ENCODE measurements at places on chromosomes 6 and 20. TPM values are rescaled to one million over a fixed set of nuclear protein-coding genes. Genes with fewer than 3 reads are reported as not detected.

ADGRF5 gene
- total RNA-seq: 40.6 TPM

CDSN gene
- not detected for total RNA-seq

SFTA2 gene
- not detected for total RNA-seq

DEFB132 gene
- total RNA-seq: not detected

DNA sequence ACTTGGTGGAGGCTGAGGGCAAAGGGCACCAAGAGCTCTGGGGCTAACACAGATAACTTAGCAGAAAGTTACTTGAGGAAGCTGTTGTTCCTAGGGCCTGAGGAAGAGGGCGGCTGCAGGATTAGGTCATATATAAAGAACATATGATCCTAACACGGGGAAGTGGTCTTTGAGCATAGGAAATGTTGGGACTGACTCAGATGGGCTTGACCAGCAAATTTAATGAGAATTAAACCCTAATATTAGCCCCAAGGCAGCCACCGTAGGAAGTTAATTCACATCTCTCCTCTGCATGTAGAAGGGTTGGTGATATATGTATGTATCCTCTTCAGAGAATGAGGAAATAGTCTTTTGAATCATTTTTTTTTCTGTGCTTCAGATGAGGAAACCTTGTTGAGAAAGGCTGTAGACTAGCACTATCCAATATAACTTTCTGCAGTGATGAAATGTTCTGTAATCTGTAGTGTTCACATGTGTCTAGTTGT lies 9.2 kb upstream of the ZBTB9 start:
- DNase-seq: no peak

RIMS1 gene
- not detected for total RNA-seq

DNA sequence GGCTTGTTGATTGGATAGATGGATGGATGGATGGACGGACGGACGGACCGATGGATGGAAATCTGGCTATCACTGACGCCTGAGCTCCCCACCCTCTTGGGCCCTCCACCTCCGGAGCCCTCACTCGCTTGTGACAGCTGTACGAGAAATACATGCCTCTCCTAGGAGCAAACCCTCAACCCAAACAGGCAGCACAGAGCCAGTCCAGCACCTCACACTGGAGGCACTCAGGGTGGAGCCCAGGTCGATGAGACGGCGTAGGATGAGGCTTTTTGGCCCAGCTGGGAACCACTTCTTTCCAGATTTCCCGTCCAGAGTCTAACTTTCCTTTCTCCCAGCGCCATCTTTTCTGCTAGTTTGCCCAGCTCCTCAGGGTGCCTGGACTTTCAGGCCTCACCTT lies 2.7 kb upstream of the LY6G5C start:
- no peak for DNase-seq

DNA sequence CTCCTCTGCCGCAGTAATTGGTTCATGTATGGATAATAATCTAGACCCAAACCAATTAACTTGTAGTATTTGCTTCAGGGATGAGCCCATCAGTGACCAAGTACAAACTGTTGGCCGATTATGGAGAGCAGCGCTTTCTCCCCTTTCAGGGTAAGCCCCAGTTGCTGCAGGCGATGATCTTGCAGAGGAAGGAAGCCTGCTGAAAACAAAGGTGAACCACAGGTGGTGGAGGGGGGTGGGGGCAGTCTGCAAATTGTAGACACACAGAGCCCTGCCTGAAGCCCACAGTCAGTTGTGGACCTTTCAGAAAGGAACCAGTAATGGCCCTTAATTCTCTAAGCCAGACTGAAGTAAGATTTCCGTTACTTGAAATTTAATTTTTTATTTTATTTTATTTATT lies 167.9 kb upstream of the JARID2 start:
- DNase-seq: no peak

GRCh38 chr6:105745464-105746129 lies 340.5 kb upstream of the PRDM1 start:
- DNase-seq: no peak

- DNase-seq: no peak
Observed at GRCh38 chr6:21678990-21679389, 85.4 kb downstream of the SOX4 start.

CTAGE9 gene
- not detected for total RNA-seq

DNA sequence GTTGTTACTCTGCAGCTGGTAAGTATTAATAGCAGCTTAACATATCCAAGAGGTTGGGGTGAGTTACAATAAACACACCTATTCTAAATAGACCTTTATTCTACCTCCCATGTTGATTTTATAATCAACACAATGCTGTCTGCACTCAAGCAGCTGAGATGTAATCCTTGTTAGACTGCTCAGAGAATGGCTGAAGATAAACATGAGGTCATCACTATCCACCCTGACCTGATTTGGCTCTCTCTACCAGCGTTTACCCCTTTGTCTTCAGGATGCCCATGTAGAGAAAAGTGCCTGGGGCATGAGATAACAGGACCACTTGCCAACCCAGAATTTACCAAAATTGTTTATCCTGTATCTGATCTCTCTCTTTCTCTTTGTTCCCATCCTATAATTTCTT lies 220.7 kb upstream of the DEFB112 start:
- DNase-seq: no peak

- DNase-seq: no peak
Observed at GRCh38 chr6:71707059-71707458, 179.3 kb upstream of the RIMS1 start.

GRCh38 chr6:138559143-138559542 lies 59.8 kb upstream of the NHSL1 start:
- no peak for DNase-seq

DNA sequence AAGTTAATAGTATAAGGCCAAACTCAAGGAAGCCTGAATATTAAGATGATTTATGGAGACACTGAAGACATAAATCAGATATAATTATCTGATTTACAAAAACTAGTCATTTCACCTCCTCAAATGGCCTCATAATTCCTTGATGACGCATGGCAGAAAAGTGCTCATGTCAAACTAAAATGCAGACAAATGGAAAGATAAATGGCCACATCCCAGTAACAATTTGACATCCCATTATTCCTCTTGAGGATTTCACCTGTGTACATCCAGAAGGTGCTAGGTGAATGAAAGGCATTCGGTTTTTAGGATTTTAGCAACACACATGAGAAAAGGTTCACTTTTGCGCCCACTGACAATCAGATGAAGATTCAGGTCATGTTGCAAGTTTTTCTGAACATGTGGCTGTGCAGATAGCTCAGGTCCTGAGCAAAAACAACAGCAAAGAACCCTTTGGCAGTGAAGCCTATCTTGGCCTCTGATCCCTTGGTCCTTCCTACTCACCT lies 24.2 kb downstream of the SGK1 start:
- DNase-seq: no peak

DNA sequence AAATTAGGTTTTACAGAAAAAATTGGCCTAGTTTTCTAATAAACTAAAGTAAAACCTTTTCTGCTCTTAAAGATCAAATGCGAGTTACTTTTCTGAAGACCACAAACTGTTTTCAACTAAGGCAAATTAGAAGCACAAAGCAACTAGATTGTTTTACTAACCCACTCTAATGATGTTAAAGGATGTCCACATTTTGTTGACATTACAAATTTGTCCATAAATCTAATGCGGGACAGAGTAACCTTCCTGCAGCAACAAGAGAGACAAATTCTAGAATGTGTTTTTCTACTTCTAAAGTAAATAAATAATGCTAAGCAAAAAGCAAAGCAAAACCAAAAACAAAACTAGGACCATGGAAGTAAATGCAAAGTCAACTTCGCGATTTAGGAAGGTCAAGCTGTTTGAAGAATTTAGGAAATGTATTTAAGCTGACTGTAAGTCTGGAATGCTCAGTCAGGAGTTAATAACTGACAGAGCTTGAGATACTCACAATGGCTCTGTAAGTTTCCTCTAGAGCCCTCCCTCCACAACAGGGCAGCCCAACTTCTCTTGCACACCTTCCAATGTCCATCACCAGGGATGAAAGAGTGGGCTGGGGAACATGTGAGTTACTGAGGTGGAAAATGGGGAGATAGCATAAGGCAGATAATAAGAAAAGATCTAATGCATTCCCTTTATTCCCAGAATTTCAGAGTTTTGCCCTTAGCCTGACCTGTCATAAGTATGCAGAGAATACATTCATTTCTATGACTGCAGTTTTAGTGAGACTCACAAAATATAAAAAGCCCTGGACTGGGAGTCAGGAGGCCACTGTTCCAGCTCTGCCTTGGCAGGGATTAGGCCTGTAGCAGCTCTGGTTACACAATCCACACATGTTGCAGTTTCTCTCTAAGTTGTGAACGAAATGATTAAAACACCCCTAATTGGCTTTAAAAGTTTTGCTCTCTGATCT lies 158.8 kb downstream of the FOXA2 start:
- DNase-seq: no peak

DNA sequence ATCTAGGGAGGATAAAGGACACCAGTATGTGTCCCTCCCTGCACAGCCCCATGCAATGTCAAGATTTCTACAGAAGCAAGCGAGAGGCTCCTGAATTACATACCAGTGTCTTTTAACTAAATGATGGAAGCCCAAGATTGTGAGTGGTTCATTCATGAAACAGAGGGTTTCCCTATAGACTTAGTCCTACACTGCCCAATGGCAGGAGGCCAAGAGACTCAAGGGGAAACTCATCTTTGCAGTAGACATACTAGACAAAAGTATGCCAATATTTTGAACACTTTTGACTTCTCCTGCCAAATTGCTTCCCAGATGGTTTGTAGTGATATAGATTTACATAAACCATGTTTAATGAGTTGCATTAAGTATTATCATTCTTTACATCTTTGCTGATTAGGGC lies 557.2 kb upstream of the JAG1 start:
- DNase-seq: no peak

SLC22A3 gene
- total RNA-seq: 0.87 TPM

- DNase-seq: no peak
Observed at GRCh38 chr6:84019842-84020211, 13.7 kb upstream of the MRAP2 start.

GRCh38 chr6:116492331-116493067 lies 18.9 kb upstream of the CALHM5 start:
- DNase-seq: no peak

LGSN gene
- total RNA-seq: 0.13 TPM

RHAG gene
- total RNA-seq: 2.6 TPM

IL17F gene
- total RNA-seq: not detected

DNA sequence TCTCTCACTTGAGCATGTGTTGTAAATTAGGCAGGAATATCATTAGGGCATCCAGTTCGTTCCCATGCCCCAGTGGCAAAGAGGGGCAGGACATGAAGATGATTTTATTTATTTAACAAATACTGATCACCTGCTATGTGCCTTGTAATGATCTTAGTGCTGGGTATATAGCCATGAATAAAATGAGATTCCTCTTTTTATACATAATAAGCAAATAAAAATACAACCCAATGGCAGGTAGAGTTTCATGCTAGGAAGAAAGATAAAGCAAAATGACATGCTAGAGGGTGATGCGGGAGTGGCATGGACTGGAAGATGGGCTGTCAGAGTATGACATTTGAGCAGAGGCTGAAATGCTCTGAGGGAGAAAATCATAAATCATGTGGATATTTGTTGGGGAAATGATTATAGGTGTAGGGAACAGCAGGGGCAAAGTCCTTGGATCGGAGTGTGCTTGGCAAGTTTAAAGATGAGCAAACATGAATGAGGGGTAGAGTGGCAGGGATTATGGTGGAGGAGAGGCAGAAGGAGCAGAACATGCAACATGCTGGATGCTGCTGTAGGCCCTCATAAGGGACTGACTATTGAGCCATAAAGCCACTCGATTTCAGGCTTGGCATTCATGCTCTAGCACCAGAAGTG lies 342.1 kb downstream of the PLCB1 start:
- DNase-seq: no peak

DNA sequence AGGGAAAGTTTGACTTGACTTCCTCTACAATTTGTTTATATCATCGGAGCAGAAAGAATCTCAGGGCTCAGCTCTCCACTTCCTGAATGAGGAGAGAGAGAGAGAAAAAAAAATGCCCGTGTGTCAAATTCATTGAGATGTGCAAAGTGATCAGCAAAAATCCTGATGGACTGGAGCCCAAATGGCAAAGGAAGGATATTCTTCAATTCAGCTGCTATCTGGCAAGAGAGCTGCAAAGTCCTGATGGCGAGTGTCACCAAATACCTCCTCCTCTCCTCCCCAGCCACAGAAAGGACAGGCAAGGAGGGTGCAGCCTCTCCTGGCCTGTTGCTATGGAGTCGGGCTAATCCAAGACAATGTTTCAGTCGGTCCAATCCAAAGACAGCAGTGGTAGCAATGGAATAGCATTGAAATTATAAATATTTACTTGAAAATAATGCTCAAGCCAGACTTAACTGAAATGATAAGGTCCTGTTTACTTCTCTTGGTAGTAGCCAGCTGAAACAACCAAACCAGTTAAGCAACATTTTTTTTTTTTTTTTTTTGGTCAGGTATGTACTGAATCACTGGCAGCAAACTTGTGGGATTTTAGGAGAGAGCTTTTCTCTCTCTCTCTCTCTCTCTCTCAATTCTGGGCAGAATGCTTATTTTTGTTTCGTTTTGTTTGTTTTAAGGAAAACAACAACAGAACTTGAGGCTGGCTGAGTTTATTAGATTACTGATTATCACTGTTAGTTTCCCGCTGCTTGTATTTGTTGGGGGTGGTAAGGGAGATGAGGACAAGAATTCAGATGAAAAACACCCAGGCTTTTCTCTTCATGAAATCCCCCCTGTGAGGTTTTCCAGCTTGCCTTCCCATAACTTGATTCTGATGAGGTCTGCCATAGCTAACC lies 204.2 kb downstream of the BCAS1 start:
- no peak for DNase-seq

YTHDF1 gene
- total RNA-seq: 40.2 TPM

MYLIP gene
- total RNA-seq: 55.5 TPM

DNA sequence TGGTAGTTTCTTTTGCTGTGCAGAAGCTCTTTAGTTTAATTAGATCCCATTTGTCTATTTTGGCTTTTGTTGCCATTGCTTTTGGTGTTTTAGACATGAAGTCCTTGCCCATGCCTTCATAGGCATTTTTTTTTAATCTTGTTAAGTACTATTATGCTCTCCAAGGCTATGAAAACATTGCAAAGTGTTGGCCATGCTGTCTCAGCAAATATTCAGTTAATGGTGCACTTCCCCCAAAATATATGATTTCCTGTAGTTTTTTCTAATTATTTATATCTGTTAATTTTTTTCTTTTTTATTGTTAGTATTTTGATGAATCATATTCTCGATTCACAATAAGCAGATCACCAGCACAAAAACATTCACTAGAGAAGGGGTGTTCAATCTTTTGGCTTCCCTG lies 806.1 kb upstream of the FLRT3 start:
- DNase-seq: no peak

DNA sequence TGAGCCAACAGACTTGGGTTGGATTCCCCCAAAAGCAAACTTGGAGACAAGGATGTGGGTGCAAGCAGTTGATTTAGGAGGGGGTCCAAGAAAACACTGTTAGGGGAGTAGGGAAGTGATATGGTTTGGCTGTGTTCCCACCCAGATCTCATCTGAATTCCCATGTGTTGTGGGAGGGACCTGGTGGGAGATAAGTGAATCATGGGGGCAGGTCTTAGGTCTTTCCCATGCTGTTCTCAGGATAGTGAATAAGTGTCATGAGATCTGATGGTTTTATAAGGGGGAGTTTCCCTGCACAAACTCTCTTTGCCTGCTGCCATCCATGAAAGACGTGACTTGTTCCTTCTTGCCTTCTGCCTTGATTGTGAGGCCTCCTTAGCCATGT lies 542.6 kb downstream of the DHX35 start:
- no peak for DNase-seq

- DNase-seq: no peak
Observed at GRCh38 chr20:47620808-47621805, 119.4 kb downstream of the NCOA3 start.
